T-cell (primary cell): ENCODE measurements at places on chromosomes 12 and 14.

DNA sequence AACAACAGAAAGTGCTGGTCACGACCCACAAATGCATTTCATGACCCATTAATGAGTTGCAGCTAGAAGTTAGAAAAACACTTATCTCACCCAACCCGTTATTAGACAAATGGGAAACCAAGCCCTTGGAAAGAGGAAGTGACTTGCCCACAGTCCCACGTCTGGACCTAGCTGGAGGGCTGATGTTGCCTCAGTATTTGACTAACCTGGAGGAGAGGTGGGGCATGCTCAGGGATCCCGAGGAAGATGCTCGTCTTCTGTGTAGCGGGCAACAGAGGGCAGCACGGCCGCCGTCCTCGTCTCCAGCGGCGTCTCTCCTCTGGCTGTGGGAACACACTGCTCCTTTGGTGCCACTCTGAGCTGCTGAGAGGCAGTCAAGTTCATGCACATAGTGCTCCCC is 12.7 kb downstream of the CCND2 start:
- peaks cover 31% of the 10 kb centered on the region for H3K36me3 ChIP-seq
- DNase-seq: no peak
- no peaks in the 10 kb centered on the region for H3K27me3 ChIP-seq
- H3K4me3 ChIP-seq: no peak overlapping the region

- H3K27ac ChIP-seq: no peak overlapping the region
- no peaks in the 10 kb centered on the region for H3K36me3 ChIP-seq
- peaks cover under 1% of the 10 kb centered on the region for H3K27me3 ChIP-seq
- DNase-seq: no peak
- H3K4me3 ChIP-seq: no peak overlapping the region
Measured at GRCh38 chr12:2165927-2166326, 113.1 kb downstream of the CACNA1C start.

DNA sequence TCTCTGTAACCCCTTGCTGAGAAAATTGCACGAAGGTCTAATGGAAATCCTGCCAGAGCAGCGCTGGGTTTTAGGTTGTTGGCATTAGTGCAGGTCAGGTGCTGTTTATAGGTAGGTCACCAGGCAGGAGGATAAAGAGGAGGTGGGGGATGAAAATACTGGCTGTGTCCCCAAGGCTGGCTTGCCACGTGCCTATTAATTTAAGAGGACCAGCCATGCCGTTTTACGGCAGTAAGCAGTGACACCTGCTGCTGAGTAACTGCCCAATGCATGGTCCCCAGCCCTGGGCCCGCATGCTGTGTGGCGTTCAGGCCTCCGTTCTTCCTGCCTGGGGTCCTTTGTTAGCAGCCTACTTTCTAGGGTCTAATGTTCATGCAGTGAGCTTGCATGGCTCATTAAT is 67.2 kb downstream of the WDR20 start:
- peaks cover 5% of the 10 kb centered on the region for H3K4me1 ChIP-seq
- H3K27ac ChIP-seq: no peak overlapping the region
- no peaks in the 10 kb centered on the region for H3K27me3 ChIP-seq
- H3K36me3 ChIP-seq: peaks cover 11% of the 10 kb centered on the region
- no peak overlapping the region for H3K4me3 ChIP-seq

DNA sequence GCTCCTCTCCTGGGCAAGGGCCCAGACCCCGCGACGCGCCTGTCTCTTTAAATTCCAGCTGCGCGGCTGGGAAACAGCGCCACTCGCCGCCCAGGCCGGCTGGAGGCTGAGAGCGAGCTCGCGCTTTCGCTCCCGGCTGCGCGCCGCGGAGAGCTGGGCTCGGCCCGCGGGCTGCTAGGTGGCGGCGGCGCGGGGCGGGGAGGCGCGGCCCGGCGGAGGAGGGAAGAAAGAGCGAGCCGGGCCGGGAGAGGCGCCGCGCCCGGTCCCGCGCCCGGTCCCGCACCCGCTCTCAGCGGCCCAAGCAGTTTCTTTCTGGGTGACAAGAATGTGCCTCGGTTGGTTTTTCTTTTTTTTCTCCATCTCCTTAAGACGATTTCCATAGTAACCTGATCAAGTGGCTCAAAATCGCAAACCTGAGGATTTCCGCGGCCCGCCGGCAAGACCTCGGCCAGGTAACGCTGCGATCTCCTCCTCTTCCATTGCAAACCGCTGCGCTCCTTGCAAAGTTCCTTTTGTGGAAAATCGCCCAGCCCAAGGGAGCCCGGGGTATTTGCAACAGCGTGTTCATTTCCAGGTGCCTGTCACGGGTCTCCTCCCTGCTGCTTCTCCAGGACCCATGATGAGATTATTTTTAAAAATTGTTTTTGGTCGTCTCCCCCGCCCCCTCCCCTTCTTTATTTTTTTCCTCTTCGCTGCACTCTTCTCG is 259.5 kb upstream of the E2F7 start:
- H3K27me3 ChIP-seq: peaks cover 19% of the 10 kb centered on the region
- H3K4me3 ChIP-seq: no peak overlapping the region
- no peaks in the 10 kb centered on the region for H3K36me3 ChIP-seq
- H3K4me1 ChIP-seq: no peaks in the 10 kb centered on the region
- DNase-seq: no peak

DNA sequence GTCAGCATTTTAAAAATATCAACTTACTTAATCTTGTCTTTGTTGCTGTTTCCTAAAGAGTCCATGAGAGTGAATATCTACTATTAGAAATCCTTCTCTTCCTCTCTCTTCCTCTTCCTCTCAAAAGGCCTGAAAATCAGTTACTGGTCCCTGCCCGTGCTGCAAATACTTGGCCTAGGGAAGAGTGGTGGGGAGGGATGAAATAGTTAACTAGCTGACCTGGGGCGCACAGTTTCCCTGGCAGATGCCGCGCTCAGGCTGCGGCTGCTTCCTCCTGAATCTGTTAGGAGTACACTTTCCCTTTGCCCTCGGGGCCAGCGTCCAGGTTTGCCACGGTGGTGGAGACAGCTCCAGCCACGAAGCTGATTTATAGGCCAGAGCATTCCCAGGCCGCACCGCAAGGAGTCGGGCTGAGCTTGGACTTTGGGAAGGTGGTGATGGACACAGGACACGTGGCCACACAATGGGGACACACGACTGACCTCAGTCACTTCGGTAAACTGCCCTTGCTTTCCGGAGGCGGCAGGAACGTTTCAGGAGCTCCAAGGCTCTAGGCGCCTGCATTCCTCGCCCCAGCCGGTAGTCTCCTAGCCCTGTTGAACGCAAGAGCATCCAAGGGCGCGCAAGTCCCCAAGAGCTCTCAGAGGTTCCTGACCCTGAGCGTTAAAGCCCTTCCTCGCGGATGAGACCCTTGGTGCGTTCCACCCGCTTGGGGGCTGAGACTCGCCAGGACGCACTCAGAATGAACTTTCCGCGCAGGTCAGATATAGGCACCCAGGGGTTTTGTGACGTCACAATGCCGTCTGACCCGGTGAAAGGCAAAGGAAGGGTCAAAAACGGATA is 7.1 kb upstream of the ASCL1 start:
- no peak overlapping the region for H3K27ac ChIP-seq
- no peak for DNase-seq
- H3K4me1 ChIP-seq: no peaks in the 10 kb centered on the region
- H3K4me3 ChIP-seq: no peak overlapping the region
- H3K27me3 ChIP-seq: peaks cover 22% of the 10 kb centered on the region
- no peaks in the 10 kb centered on the region for H3K36me3 ChIP-seq

DNA sequence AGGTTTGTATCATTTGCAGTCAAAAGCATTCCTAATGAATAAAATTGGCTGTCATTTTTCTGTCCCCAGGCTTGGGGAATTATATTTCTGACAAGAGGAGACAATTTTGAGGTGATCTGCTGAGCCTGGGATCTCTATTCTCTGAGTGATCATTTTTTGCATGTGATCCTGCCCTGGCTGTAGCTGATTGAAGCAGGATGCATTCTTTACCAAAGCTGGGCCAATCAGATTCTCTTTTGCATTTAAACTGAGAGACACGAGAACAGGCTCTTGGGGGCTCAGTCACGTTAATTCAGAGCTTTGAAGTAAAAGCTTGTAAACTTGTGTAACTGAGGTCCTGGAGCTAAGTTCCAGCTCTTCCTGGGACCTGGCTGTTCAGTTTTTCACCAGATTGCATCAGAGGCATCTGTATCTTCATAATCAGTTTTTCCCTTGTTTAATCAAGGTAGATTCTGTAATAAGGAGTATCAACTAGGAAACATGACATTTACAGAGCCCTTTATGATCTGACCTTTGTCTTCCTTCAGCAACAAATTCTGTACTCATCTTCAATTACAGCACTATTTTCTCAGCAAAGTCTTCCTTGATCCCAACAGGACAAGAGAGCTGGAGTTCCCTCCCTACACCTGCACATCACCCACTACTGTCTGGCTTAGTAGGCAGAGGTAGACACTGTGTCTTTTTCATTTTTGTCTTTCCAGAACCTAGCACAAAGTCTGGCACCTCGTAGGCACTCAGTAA is 35.0 kb upstream of the MANSC4 start:
- no peak overlapping the region for H3K4me3 ChIP-seq
- no peak overlapping the region for H3K27ac ChIP-seq
- no peak for DNase-seq
- no peaks in the 10 kb centered on the region for H3K36me3 ChIP-seq
- H3K4me1 ChIP-seq: no peaks in the 10 kb centered on the region
